ENCODE measurements at places on chromosomes 7 and 10.

DNA sequence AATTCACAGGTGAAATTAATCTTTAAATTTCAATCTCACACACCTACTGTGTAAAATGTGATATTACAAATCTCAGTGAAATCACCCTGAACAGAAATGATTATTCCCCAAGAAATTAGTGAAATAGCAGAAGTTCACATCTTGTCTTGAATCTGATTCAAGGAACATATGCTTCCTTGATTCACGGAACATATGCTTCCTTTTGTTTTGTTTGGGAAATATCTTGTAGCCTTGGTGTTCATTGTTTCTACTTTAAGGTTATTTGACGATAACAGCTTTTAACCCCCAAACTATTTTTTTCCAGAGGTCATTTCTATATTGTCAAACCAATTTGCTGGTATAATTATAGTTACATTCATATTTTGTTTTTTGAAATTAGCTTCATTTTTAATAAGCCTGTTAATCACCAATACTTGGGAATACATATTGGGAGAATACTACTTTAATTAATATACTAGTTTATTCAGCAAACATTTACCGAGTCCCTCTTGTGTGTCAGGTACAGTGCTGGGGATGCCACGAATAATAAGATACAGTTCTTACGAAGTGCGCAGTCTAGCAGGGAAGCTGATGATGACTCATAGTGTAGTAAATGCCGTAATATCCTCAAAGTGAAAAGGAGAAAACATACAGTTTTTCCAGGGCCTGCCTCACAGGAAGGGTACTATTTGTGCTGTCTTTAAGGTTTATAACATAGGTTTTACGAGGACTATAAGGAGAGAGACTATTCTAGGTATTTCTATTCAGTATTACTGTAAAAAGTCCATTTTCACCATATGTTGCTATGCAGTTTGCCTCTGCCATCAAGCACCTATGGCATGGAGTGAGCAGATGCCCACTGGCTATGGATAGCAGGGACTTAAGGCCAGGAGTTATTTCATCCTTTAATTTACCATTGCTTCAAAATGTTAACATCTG, 32.5 kb downstream of the PRKAR2B start:
- DNase-seq, result no peak
- no peak overlapping the region for H3K4me3 ChIP-seq
- peaks cover 12% of the 10 kb centered on the region for H3K4me1 ChIP-seq
- H3K27ac ChIP-seq, result no peak overlapping the region
- no peaks in the 10 kb centered on the region for H3K27me3 ChIP-seq

GRCh38 chr7:30331338-30331737, 46.9 kb downstream of the ZNRF2 start:
- no peaks in the 10 kb centered on the region for H3K27me3 ChIP-seq
- no peak overlapping the region for H3K4me3 ChIP-seq
- H3K36me3 ChIP-seq, result peaks cover 14% of the 10 kb centered on the region
- H3K4me1 ChIP-seq, result peaks cover 19% of the 10 kb centered on the region
- no peak for DNase-seq
- H3K27ac ChIP-seq, result no peak overlapping the region

- H3K4me1 ChIP-seq, result peaks cover 26% of the 10 kb centered on the region
- no peaks in the 10 kb centered on the region for H3K36me3 ChIP-seq
- no peak for DNase-seq
- no peak overlapping the region for H3K4me3 ChIP-seq
Observed at GRCh38 chr10:119689016-119689580, 36.8 kb upstream of the INPP5F start.

GRCh38 chr10:108894402-108895301, 1028.7 kb downstream of the XPNPEP1 start:
- no peak overlapping the region for H3K27ac ChIP-seq
- H3K4me3 ChIP-seq, result no peak overlapping the region
- H3K27me3 ChIP-seq, result no peaks in the 10 kb centered on the region

DNA sequence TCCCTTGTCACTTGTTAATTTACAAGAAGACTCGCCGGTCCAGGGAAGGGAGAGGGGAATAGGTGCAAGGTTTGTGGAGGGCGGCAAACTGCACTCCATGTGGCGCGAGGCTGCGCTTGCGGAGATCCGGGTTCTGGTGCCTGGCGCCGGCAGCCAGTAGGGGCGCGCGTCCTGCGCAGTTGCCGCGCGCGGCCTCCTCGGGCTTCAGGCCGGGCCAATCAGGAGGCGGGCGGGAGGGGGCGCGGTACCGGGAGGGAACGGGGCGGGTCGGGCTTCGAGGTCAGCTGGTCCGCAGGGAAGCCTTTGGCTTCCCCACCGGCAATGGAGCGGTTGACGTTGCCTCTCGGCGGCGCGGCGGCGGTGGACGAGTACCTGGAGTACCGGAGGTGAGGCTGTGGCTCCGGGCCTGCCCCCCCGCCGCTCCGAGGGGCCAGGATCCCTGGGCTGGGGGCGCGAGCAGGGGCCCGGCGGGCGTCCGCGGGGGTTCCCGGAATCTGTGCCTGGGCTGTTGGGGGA, at the start of gene FAM221A:
Gene FAM221A, plus strand, starts transcription at position 302 of the 516 bp plus-strand sequence. Its CDS starts 20 bp downstream, at position 322.
- DNase-seq, result peak; percentile 71
- H3K4me1 ChIP-seq, result peaks cover 4% of the 10 kb centered on the region
- no peaks in the 10 kb centered on the region for H3K36me3 ChIP-seq
- H3K27me3 ChIP-seq, result no peaks in the 10 kb centered on the region
- peak within 1 kb of the TSS; percentile 94 for H3K27ac ChIP-seq
- H3K4me3 ChIP-seq, result peak within 1 kb of the TSS; percentile 86

DNA sequence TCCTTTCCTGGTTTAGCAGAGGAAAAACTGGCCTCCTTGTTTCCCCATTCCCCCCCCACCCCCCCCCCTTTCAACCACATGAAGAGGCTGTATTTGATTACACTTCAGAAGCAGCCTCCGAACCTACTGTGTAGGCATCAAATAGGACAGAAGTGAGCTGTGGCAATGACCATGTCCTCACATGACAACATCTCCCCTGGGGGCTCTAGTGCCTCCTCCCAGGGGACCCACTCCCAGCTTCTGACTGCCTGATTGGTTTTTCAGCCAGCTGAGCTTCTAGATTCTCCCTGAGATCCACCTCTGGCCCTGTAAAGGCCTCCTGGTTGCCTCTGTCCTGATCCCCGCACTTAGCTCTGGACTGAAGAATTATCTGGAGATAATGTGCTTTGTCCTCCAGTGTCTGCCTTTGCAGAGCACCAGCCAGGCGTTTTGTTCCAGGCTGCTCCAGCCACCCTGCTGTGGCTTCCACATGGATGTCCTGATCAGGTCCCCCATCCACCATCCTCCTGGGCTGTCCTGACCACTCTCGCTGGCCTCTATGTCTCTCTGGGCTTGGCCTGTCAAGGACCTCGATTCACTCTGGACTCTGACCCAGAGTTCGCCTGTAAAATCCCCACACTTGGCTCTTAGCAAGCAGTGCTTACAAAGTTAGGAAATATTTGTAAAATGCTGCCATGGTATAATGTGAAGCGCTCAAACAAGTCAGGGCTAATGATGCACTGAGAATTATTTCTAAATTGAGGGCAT, 42.4 kb upstream of the TOMM7 start:
- no peak overlapping the region for H3K27ac ChIP-seq
- DNase-seq, result no peak
- H3K36me3 ChIP-seq, result no peaks in the 10 kb centered on the region
- no peaks in the 10 kb centered on the region for H3K4me1 ChIP-seq

DNA sequence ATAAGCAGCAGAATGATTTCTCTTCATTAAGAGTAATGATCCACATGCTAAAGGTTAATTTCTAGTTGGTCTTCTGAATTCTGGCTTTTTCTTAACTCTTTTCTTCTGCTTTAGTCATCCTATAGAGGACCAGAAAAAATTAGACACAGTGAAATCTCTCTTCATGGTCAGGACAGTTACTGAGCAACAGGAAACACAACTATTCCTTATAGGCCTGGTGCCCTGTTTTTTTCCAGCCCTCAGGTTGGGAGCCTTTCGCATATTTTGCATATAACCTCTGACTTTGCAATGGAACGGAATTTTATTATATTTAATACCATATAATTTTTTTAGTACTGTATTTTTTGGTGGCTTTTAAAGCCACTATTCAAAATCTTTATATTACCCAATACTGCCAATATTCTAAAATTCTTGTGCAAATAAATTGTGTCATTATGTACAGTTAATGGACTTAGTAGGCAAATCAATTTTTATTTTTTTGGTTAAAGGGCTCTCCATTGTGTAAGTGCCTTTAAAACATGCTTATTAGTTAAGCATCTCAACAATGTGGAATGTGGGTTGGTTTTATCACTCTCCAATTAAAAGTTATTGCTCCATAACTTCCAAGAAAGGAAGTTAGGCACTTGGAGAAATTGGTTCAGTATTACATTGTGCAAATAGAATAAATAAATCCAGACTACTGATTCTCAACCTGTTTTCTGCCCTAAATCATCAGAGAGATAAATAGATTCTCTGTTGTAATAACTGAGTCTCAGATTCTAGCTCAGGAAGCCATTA, 22.5 kb downstream of the ARL4A start:
- H3K27me3 ChIP-seq, result no peaks in the 10 kb centered on the region
- peaks cover 21% of the 10 kb centered on the region for H3K4me1 ChIP-seq
- H3K27ac ChIP-seq, result peak overlapping the region; percentile 47
- no peak overlapping the region for H3K4me3 ChIP-seq
- H3K36me3 ChIP-seq, result no peaks in the 10 kb centered on the region

GRCh38 chr10:36888925-36889573, 236.3 kb upstream of the ANKRD30A start:
- H3K27ac ChIP-seq, result no peak overlapping the region
- no peak overlapping the region for H3K4me3 ChIP-seq
- no peaks in the 10 kb centered on the region for H3K27me3 ChIP-seq
- DNase-seq, result no peak
- H3K4me1 ChIP-seq, result no peaks in the 10 kb centered on the region
- no peaks in the 10 kb centered on the region for H3K36me3 ChIP-seq

DNA sequence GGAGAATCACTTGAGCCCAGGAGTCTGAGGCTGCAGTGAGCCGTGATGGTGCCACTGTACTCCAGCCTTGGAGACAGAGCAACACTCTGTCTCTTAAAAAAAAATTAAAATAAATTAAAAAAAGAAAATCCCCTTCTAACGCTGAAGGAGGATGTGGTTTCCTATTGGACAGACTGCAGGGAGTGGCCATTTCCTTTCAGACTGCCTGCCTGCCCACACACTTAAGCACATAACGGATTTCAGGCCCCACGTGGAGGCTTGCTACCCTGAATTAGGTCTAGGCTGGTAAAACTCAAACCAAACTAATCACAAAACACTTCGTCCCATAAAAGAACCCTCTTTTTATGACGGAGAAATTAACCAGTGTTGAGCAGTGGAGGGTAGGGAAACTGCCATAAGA, 34.0 kb downstream of the GATA3 start:
- peaks cover 9% of the 10 kb centered on the region for H3K4me1 ChIP-seq
- H3K27ac ChIP-seq, result no peak overlapping the region
- no peaks in the 10 kb centered on the region for H3K36me3 ChIP-seq
- H3K4me3 ChIP-seq, result no peak overlapping the region
- H3K27me3 ChIP-seq, result no peaks in the 10 kb centered on the region
- DNase-seq, result no peak

DNA sequence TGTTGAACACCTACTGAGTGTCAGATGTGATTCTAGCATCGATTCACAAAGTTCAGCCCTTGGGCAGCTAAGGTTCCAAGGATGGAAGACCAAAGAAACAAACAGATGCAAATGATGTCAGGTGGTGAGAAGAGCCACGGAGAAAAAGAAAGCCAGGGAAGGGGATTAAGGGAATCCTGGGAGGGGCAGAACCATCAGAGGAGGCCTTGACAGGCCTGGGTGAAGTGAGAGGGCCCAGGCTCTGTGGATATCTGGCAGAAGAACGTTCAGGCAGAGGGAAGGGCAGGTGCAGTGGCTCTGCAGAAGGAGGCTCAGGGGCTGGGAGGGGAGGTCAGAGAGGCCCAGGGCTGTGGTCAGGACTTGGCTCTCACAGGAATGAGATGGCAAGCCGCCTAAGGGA, 90.4 kb downstream of the C10orf105 start:
- H3K36me3 ChIP-seq, result no peaks in the 10 kb centered on the region
- no peak overlapping the region for H3K4me3 ChIP-seq
- DNase-seq, result no peak
- no peaks in the 10 kb centered on the region for H3K27me3 ChIP-seq
- H3K4me1 ChIP-seq, result peaks cover 29% of the 10 kb centered on the region

GRCh38 chr7:86788948-86789347, 145.2 kb downstream of the GRM3 start:
- H3K4me1 ChIP-seq, result no peaks in the 10 kb centered on the region
- no peak overlapping the region for H3K4me3 ChIP-seq
- no peaks in the 10 kb centered on the region for H3K36me3 ChIP-seq
- peaks cover 6% of the 10 kb centered on the region for H3K27me3 ChIP-seq
- H3K27ac ChIP-seq, result no peak overlapping the region

- no peak overlapping the region for H3K27ac ChIP-seq
- DNase-seq, result no peak
- H3K36me3 ChIP-seq, result no peaks in the 10 kb centered on the region
- no peak overlapping the region for H3K4me3 ChIP-seq
Observed at GRCh38 chr10:103545771-103546281, 52.3 kb downstream of the NEURL1 start.

- H3K4me3 ChIP-seq, result peak overlapping the region; percentile 71
- H3K36me3 ChIP-seq, result no peaks in the 10 kb centered on the region
- H3K27me3 ChIP-seq, result no peaks in the 10 kb centered on the region
- H3K27ac ChIP-seq, result peak overlapping the region; percentile 34
Observed at GRCh38 chr10:24951201-24952142, 934 bp downstream of the PRTFDC1 start.

GRCh38 chr7:37993060-37993501, 72.6 kb downstream of the EPDR1 start:
- H3K4me1 ChIP-seq, result no peaks in the 10 kb centered on the region
- H3K27me3 ChIP-seq, result no peaks in the 10 kb centered on the region
- no peak for DNase-seq
- no peaks in the 10 kb centered on the region for H3K36me3 ChIP-seq

DNA sequence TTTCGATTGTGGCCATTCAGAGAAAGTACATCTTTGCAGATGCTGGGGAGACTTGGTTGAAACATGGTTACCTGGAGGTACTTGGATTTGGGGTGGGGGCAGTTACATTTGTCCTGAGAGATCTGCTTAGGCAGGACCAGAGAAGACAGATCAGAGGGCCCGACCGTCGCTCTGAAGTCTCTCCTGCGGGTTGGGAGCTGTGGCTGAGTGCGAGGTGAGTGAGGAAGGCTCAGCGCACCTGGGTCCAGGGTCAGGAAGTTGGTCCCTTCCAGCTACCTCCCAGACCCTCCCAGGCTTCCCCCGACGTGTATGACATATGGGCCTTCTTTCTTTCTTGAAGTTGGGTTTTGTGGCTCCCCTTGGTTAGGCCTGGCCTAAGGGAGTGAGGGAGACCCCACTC, 56.3 kb downstream of the LHPP start:
- H3K27ac ChIP-seq, result no peak overlapping the region
- no peak overlapping the region for H3K4me3 ChIP-seq
- no peaks in the 10 kb centered on the region for H3K27me3 ChIP-seq
- no peaks in the 10 kb centered on the region for H3K4me1 ChIP-seq
- peaks cover 6% of the 10 kb centered on the region for H3K36me3 ChIP-seq
- no peak for DNase-seq

- peaks cover 89% of the 10 kb centered on the region for H3K27me3 ChIP-seq
- no peak for DNase-seq
- no peaks in the 10 kb centered on the region for H3K36me3 ChIP-seq
- H3K4me3 ChIP-seq, result no peak overlapping the region
- peaks cover 2% of the 10 kb centered on the region for H3K4me1 ChIP-seq
- no peak overlapping the region for H3K27ac ChIP-seq
Observed at GRCh38 chr10:75929630-75930161, 498.3 kb downstream of the LRMDA start.

- peak overlapping the region; percentile 80 for H3K27ac ChIP-seq
- no peak for DNase-seq
- H3K4me3 ChIP-seq, result no peak overlapping the region
Observed at GRCh38 chr10:3141351-3142005, 31.1 kb downstream of the PITRM1 start.
